Endothelial cell of umbilical vein (primary cell): ENCODE measurements at places on chromosomes 2 and 18. TPM values are rescaled to one million over a fixed set of nuclear protein-coding genes. Genes with fewer than 3 reads are reported as not detected.

SLC8A1 gene
- polyA plus RNA-seq: 0.11 and 0.19 TPM in 2 replicates

SULT1C2 gene
- not detected in 2 replicates for polyA plus RNA-seq

ITGB6 gene
- polyA plus RNA-seq: 0.03 and 0.05 TPM in 2 replicates

DYNAP gene
- not detected in 2 replicates for polyA plus RNA-seq

ABCG8 gene
- not detected in 2 replicates for polyA plus RNA-seq

TMEM178A gene
- polyA plus RNA-seq: 1.5 and 1.7 TPM in 2 replicates

DNA sequence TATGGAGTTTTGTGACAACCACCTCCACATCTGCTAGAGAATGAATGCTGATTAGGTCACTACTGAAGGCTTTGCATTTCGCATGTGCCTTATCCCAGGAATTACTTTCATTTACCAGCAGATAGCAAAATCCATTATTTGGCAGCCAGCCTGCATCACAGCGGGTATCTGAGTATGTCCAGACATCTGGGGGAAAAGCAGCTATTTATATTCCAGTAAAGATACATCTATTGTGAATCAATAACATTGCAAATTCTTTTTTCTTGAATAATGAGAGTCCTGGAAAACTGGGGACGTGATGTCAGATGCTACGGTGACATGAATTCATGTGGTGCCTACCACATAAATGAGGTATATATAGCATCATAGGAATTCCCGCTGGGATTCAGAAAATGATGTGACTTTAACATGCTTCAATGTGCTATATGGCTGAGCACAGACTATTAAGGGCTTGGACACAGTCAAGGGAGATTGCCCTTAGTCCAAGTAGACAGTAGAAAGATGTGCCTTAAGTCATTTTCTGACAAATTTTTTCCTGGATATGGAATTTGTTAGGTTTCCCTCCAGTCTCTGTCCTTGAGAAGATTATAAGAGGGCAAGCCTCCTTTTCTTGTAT, 84.2 kb upstream of the CD302 start:
- no peak for DNase-seq
- no peak overlapping the region for H3K27ac ChIP-seq
- H3K36me3 ChIP-seq: no peaks in the 10 kb centered on the region
- no peaks in the 10 kb centered on the region for H3K4me1 ChIP-seq
- H3K4me3 ChIP-seq: no peak overlapping the region

DNA sequence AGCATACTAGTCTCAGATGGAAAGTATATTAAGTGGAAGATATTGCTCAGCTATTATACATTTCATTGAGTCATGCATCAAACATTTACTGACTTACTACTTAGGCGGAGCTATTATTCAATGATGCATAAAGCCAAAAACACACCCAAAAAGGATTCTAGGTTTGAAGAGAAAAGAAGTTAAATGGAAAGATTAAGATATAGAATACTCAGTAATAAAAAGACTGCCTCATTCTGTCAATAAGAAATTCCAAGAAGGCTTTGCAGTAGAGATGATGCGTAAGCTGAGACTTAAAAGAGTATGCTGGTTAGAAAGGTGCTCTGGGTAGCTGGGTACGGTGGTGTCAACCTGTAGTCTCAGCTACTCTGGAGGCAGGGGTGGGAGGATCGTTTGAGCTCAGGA, 27.6 kb downstream of the STK17B start:
- DNase-seq: no peak
- H3K27me3 ChIP-seq: no peaks in the 10 kb centered on the region
- H3K4me3 ChIP-seq: no peak overlapping the region
- H3K4me1 ChIP-seq: no peaks in the 10 kb centered on the region

GRCh38 chr2:241050624-241051577, 51.2 kb downstream of the MTERF4 start:
- no peak for DNase-seq
- H3K4me3 ChIP-seq: no peak overlapping the region
- no peaks in the 10 kb centered on the region for H3K4me1 ChIP-seq
- no peaks in the 10 kb centered on the region for H3K27me3 ChIP-seq
- H3K27ac ChIP-seq: no peak overlapping the region

DNA sequence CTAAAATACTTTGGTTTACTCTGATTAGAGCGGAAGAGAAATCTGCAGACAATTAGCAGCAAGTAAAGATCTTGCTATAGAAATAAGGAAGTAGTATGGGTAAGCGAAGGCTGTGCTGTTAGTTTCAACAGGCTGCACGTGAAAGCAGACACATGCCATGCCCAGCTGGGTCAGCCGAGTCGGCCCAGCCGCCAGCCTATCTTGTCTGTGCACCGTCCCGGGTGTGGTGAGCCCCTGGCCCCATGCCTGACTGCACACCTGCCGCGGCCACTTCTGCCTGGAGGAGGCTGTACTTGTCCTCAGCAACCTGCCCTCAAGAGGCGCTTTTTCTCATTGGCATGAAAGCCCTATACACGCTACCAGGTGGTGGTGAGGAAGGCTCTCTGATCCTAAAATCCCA, 185.5 kb downstream of the SEPTIN10 start:
- no peak for DNase-seq
- H3K27me3 ChIP-seq: no peaks in the 10 kb centered on the region
- H3K27ac ChIP-seq: no peak overlapping the region
- no peak overlapping the region for H3K4me3 ChIP-seq

- no peaks in the 10 kb centered on the region for H3K27me3 ChIP-seq
- H3K36me3 ChIP-seq: no peaks in the 10 kb centered on the region
- H3K27ac ChIP-seq: no peak overlapping the region
- no peak for DNase-seq
These were observed 31.7 kb downstream of the MAP4K3 start for GRCh38 chr2:39405364-39405763.

DNA sequence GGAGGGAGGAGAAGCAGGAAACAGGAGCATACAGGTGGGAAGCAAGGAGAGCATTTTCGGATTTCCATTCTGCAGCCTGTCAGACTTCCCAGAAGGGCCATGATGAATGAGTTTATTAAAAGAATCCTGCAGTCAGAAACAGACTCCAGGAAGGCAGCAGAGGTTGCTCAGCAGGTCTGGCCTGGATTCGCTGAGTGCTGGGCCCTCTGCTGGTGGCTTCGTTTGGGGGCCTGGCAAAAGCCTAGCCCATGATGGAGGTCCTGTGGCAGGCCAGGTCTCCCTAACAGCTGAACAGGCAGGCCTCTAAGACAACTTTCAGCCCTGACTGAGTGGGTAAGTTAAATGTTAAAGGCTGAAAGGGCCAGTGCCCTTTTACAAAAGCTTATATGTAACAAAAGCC, 108.2 kb upstream of the CAPN13 start:
- H3K4me3 ChIP-seq: no peak overlapping the region
- no peak for DNase-seq
- H3K27ac ChIP-seq: no peak overlapping the region
- H3K27me3 ChIP-seq: no peaks in the 10 kb centered on the region

- H3K27ac ChIP-seq: no peak overlapping the region
- H3K36me3 ChIP-seq: no peaks in the 10 kb centered on the region
- peaks cover 11% of the 10 kb centered on the region for H3K4me1 ChIP-seq
- no peak overlapping the region for H3K4me3 ChIP-seq
- H3K27me3 ChIP-seq: no peaks in the 10 kb centered on the region
- peak; percentile 28 for DNase-seq
These were observed 1244.7 kb upstream of the ZEB2 start for GRCh38 chr2:145764631-145765030.

GRCh38 chr18:48866028-48866733, 84.6 kb downstream of the SMAD7 start:
- peaks cover 3% of the 10 kb centered on the region for H3K4me1 ChIP-seq
- peak; percentile 91 for DNase-seq
- no peak overlapping the region for H3K4me3 ChIP-seq
- no peaks in the 10 kb centered on the region for H3K27me3 ChIP-seq

GRCh38 chr2:88248280-88248828, 78.2 kb downstream of the THNSL2 start:
- no peaks in the 10 kb centered on the region for H3K4me1 ChIP-seq
- no peaks in the 10 kb centered on the region for H3K27me3 ChIP-seq
- no peak for DNase-seq
- no peak overlapping the region for H3K27ac ChIP-seq

DNA sequence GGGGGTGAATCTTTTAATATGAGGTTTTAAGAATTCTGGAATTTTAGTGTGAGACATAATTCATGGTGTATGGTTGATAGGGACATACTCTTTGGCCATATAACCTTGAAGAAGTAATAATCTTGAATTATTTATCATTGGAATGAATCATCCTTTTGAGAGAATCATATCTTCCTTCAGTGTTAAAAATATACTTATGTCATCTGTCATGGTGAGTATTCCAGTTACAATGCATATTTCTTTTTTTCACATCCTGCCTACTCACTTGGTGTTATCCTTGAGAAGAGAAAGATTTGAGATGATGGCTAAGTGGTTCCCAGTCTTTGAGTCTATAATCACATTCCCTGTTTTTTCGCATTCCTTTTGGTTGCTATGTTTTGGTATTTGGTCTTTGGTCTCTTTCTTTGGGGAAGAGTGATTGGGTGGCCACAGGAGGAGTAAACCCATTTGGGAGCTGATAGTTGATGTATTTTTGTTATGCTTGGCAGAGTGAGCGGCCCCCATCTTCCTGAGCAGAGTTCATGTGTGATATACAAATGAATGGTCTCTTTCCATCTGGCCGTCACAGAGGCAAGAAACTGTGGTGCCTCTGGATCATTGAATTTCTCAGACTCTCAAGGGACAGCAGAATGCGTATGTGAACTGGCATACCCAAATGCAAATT, 21.6 kb downstream of the ASAP2 start:
- peaks cover 96% of the 10 kb centered on the region for H3K4me1 ChIP-seq
- H3K27me3 ChIP-seq: no peaks in the 10 kb centered on the region
- H3K36me3 ChIP-seq: no peaks in the 10 kb centered on the region
- peak; percentile 59 for DNase-seq
- no peak overlapping the region for H3K4me3 ChIP-seq

GRCh38 chr2:174176898-174177297, 71.4 kb downstream of the OLA1 start:
- no peak overlapping the region for H3K27ac ChIP-seq
- H3K4me3 ChIP-seq: no peak overlapping the region
- no peaks in the 10 kb centered on the region for H3K4me1 ChIP-seq
- no peaks in the 10 kb centered on the region for H3K27me3 ChIP-seq
- H3K36me3 ChIP-seq: peaks cover 3% of the 10 kb centered on the region

GRCh38 chr2:9191041-9191481, 15.6 kb upstream of the ASAP2 start:
- H3K4me1 ChIP-seq: no peaks in the 10 kb centered on the region
- DNase-seq: peak; percentile 80
- H3K4me3 ChIP-seq: no peak overlapping the region
- H3K36me3 ChIP-seq: no peaks in the 10 kb centered on the region

DNA sequence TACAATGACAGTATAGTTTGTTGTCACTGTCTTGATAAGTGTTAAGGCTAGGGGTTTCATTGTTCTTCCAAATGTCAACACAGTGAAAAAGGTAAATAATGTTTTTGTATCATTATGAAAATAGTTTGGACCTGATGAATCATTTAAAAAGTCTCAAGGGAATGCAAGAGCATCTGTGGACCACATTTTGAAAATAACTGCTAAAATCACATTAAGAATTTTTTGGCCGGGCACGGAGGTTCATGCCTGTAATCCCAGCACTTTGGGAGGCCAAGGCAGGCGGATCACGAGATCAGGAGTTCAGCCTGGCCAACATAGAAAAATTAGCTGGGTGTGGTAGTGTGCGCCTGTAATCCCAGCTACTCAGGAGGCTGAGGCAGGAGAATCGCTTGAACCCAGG, 10.3 kb downstream of the SCN1A start:
- H3K36me3 ChIP-seq: no peaks in the 10 kb centered on the region
- no peak overlapping the region for H3K4me3 ChIP-seq
- H3K27ac ChIP-seq: no peak overlapping the region
- H3K27me3 ChIP-seq: no peaks in the 10 kb centered on the region
- no peaks in the 10 kb centered on the region for H3K4me1 ChIP-seq

GRCh38 chr2:200757399-200757798, 54.3 kb upstream of the BZW1 start:
- no peaks in the 10 kb centered on the region for H3K27me3 ChIP-seq
- H3K36me3 ChIP-seq: no peaks in the 10 kb centered on the region
- no peak overlapping the region for H3K27ac ChIP-seq

DNA sequence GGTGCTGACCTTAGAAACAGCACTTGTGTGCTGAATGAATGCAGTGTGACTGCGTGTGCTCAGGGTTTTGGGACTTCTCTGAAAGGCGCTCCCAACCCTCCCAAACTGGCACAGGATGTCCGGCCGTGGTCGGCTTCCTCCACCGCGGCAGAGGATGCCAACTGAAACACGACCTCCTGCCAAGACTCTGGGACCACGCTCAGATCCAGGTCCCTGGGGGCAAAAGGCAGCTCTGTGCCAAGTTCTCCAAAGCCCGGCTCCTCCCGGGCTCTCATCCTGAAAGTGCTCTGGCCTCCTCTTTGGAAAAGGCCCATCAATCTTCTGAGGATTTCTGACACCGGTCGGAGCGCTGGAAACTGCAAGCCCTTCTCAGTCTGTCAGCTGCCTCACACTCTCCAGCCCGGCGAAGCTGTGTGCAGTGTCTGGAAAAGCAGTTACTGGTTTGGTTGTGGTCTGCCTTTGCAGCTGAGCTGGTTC, 32.3 kb upstream of the ZBTB7C start:
- H3K27me3 ChIP-seq: peaks cover 55% of the 10 kb centered on the region
- no peak overlapping the region for H3K4me3 ChIP-seq
- DNase-seq: peak; percentile 39
- H3K36me3 ChIP-seq: no peaks in the 10 kb centered on the region

DNA sequence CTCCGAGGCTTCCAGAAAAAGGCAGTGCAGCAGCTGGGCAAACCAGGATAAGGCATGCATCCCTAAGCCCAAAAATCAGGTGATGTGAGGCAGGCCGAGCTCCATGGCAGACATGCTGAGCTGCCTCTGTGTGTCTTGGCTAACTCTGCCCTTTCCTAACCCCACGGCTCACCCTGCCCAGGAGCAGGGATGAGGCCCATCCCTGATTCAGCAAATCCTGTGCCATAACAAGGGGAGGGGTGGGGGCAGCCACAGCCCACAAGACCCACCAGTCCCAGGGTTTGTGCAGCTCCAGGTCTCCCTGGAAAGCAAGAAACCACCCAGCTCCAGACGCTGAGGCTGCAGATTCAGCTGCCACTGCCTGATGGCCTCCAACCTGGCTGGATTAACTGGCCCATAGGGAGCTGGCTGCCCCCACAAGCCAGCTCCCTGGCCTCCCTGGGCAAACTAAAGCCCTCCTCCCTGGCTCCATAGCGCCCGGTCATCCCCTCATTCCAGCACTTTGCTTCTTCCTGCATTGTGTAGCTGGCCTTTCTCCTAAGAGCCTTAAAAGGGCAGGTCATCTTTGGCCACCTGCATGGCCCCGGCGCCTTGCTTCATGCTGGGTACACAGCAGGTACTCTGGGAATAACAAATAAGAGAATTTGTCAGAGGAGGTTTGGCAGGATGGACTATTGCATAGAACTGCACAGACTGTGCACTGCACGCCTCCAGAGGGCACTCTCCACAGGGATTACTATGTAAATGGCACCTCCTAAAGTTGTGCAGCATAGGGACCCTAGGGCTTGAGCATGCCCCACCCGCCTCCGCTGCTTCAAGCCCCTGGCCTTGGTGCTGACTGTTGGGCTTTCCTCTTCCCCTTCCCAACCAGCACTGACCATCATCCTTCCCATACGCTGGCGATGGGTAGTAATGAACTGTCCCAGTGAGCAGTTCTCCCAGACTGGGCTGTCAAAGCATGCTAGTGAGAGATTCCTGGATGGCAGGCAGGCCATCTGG, 10.7 kb downstream of the STEAP3 start:
- H3K27me3 ChIP-seq: no peaks in the 10 kb centered on the region
- no peaks in the 10 kb centered on the region for H3K4me1 ChIP-seq
- no peaks in the 10 kb centered on the region for H3K36me3 ChIP-seq
- no peak overlapping the region for H3K4me3 ChIP-seq

GRCh38 chr2:225337183-225337582, 62.3 kb upstream of the NYAP2 start:
- H3K27ac ChIP-seq: peak overlapping the region; percentile 18
- peaks cover 2% of the 10 kb centered on the region for H3K4me1 ChIP-seq
- DNase-seq: peak; percentile 23
- H3K36me3 ChIP-seq: no peaks in the 10 kb centered on the region
